NCI-H1092 (cell line): ENCODE measurements at places on chromosomes 11 and 22.

DNA sequence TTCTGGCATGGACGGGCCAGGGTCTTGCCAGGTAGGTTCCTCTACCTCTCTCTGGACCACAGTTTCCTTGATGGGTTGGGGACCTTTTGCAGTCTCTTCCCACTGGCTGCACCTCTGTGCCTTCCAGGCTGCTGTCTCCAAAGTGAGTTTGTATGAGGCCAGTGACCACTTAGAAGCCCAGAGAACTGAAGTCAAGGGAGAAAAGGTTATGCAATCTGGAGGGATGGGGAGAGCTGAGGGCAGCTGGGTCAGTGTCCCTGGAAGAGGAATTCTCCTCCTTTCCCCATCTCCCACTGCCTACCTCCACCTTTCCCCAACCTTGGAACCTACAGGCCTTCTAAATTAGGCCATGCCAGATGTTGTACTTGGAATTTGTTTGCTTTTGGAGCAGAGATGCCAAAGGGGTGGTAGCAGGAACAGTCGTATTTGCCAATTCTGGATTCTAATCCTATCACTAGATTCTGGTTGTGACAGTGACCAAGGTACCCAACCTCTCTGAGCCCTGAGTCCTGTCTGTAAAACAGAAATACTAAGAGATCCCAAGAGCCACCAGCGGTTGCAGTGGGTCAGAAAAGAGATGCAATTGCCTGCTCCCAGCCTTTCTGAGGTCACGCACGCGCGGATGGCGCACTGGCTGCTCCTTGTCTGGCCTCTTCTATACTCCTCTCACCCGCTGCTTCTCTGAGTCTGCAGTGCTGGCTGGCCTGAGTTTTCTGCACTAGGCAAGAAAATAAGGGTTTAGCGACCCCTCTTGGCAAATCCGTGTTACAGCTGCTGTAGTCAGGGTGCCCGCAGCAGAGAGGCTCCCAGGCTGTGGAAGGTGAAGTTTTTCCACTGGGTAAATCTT, 10.7 kb upstream of the ACCSL start:
- DNase-seq, result peak; percentile 72

GRCh38 chr22:37661160-37661924, 2.8 kb downstream of the PDXP start:
- no peak for DNase-seq

GRCh38 chr22:44293876-44294275, 18.9 kb downstream of the SHISAL1 start:
- no peak for DNase-seq

- no peak for DNase-seq
Measured at GRCh38 chr11:88340366-88340935, 2.9 kb upstream of the CTSC start.

- no peak for DNase-seq
Measured at GRCh38 chr22:38051261-38051660, 5.9 kb upstream of the PICK1 start.

- no peak for DNase-seq
Measured at GRCh38 chr22:19995611-19996339, 20.8 kb downstream of the ARVCF start.

GRCh38 chr11:12122083-12122482, 11.7 kb downstream of the MICAL2 start:
- DNase-seq, result no peak

DNA sequence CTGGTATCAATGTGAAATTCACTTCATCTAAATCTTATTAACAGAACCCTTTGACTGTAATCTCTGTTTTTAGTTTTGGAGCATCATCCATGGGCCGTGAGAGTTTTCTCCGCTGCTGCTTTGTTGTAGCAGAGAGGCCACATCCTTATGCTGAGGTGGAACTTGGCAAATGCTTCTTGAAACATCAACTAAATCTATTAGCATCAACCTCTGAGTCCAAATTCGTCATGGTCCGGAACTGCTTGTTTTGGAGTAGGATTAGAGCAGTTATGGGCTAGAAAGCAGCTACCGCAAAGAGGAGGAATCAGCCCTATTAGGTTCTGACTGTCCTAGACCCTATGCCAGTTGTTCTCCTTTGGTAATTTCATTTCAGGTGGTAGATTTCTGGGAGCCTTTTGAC, 117.7 kb downstream of the PGR start:
- no peak for DNase-seq

GRCh38 chr11:58345204-58345603, 13.7 kb downstream of the OR5B17 start:
- DNase-seq, result no peak

GRCh38 chr11:65501472-65502273, 2.8 kb downstream of the MALAT1 start:
- no peak for DNase-seq

DNA sequence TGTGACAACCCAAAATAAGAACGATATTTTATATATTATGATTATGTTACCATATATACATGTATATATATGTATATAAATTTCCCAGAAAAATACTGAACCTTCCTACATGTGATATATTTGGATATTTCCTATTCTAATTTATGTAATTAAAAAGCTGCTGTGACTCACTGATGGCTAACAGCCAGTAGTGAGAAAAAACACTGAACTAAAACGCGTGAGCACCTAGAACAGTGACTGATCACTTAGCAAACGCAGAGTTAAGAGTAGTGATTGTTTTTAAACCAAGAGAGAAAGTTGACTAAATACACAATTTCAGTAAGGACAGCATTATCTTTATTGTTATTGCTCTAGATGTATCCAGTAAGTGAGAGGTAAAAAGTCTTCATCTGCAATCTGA, 213.8 kb downstream of the TMEM135 start:
- no peak for DNase-seq

- no peak for DNase-seq
Measured at GRCh38 chr22:24128021-24128420, 53.3 kb upstream of the SUSD2 start.

- no peak for DNase-seq
Measured at GRCh38 chr11:61868571-61869428, 22.5 kb downstream of the FADS3 start.

- no peak for DNase-seq
Measured at GRCh38 chr11:77559686-77560401, 29.9 kb upstream of the AQP11 start.

- no peak for DNase-seq
Measured at GRCh38 chr11:122743097-122743741, 87.7 kb downstream of the UBASH3B start.

GRCh38 chr22:39284142-39284980, 35.1 kb downstream of the RPL3 start:
- DNase-seq, result no peak

DNA sequence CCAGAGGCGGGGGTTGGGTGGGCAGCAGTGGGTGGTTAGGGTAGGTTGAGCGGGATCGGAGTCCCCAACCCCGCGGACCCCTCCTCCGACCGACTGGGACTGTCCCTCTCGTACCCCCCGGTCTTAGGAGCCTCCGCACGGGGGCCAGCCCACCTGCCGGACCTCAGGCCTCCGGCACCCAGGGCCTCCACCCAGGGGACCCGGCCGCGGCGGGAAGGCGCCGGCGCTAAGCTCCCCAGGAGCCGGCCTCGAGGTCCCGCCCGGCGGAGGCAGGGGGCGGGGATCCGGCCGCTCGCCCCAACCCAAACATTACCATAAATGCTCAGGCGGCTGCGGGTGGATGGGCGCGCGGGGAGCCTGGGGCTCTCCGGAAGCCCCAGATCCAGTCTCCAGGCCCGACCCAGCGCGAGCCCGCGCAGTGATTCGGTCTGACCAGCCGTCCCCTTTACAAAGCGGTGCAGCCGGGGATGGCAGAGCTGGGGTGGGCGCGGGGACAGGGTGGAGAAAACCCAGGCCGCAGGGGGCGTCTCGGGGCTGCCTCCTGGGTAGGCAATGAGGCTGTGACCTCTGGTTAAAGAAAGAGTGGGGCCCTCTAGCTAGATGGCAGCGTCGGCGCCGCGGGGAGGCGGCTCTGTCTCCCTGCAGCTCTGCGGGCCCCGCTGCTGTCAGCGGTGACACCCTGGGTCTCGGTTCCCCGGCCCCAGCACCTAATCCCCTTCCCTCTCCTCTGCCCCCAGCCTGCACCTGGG, 4.0 kb upstream of the MCAM start:
- no peak for DNase-seq

- no peak for DNase-seq
Measured at GRCh38 chr11:2449548-2450320, 4.9 kb downstream of the KCNQ1 start.

DNA sequence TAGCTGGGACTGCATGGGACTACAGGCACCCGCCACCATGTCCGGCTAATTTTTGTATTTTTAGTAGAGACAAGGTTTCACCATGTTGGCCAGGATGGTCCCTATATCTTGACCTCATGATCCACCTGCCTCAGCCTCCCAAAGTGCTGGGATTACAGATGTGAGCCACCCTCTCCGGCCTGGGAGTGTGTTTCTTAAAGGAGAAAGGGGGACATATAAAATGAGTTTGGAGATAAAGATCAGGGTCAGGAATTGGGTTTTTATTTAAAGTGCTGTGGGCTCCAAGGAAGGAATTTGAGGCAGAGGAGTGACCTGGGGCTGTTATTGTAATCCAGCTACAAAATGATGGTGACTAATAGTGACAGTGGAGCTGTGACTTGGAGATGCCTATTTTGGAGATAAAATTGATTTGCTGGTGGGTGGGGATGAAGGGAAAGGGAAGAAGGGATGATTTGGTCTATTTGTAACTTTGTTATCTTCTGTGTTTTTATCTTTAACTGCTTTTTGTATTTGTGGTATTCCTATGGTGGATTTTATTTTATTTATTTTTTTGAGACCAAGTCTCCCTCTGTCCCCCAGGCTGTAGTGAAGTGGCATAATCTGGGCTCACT, 5.0 kb downstream of the CRKL start:
- DNase-seq, result no peak

- DNase-seq, result no peak
Measured at GRCh38 chr22:47204002-47204979, 441.8 kb downstream of the TBC1D22A start.

DNA sequence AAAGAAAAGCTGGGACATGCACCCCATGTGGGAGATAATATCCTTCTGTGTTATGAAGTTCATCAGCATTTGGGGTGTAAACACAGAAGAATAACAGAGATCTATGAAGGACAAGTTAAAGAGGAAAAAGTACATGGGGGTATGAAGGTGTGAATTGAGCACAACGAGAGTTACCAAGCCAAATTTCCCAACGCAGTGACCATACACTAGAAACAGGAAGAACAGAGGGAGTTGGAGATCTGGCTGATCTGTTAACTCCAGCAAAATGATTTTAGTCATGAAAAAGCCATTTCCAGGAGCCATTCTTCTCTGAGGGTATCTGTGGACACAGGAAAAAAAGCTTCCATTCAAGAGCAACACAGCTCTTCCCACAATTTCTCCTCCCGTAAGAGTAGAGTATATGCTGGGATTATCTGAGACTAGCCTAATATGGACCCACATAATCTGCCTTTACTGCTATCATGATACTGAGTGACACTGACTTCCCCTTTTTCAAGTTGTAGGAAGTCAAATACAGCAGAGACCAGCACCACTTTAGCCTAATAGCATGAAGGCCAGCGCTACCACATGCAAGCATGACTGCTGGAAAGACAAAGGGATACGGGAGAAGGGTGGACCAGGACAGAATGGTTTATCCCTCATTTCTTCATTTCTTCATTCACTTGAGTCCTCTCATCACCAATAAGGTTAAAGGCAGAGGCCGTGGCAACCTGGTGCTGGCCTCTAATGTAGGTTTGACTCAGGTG, 19.6 kb upstream of the OR8D2 start:
- DNase-seq, result no peak

- DNase-seq, result no peak
Measured at GRCh38 chr22:50456466-50457234, 18.2 kb downstream of the SBF1 start.

DNA sequence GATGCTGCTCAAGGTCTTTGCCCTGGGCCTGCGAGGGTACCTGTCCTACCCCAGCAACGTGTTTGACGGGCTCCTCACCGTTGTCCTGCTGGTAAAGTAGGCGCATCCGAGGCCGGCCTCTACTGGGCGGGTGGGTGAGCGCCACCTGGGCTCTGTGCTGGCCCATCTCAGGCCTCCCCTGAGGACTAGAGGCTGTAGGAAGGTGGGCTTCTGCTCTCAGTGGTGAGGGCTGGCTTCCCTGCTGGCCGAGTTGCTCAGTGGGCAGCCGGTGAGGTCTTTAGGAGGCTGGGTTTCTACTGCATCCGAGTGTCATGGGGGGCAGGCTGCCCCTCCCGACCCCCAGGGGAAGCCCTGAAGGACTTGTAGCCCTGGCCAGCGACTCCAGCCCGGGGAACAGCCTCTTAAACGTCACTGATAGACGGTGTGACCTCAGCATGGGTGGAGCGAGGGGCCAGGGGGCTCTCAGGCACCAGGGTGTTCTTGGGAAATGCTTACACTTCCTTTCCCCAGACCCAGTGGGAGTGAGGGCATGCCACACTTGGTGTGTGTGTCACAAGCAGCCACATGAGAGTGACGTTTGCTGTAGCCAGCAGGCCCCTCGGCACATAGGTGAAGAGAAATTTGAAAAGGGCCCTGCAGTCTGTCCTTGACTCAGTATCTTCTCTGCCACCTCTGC, 30.3 kb downstream of the TPCN2 start:
- DNase-seq, result no peak

DNA sequence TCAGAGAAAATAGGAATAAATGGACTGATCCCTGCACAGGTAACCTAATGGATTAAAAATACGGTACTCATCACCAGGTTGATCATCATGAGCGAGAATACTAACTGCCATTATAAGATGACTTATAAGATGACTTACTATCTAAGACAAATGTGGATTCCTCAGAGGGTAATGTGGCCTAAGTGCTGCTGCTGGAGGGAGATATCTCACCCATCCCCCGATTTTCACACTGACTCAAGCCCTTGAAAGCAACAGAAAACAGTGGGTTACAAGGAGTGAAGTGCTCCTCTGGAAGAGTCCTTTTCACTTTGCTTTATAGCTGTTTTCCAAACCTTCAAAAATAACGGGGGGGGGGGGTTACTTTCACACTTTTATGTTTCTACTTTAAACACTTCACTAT, 920 bp downstream of the TMEM218 start:
- DNase-seq, result no peak

- DNase-seq, result no peak
Measured at GRCh38 chr11:115087791-115088190, 409.5 kb downstream of the NXPE2 start.

DNA sequence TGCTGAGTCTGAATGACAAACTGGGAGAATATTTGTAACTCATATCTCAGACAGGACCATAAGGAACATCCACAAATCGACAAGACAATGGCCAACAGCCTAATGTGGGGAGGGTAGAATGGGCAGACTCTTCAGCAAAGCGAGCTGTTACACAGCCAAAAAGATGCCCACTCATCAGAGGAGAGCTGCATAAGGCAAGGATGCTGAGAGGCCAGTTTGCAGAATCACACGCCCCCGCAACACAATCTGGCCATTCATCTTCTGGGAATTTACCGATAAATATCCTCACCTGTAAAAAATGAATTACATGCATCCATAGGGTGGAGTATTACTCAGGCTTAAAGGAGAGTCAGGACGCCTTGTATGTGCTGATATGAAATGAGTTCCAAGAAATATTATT, 57.5 kb upstream of the SLC22A12 start:
- DNase-seq, result no peak
